Suppressor macrophage treated with lipopolysaccharide for 1 hour (primary cell): ENCODE measurements at places on chromosomes 13 and 19.

- DNase-seq: peak; percentile 52
Measured at GRCh38 chr13:77789376-77789775, 91.9 kb downstream of the SLAIN1 start.

DNA sequence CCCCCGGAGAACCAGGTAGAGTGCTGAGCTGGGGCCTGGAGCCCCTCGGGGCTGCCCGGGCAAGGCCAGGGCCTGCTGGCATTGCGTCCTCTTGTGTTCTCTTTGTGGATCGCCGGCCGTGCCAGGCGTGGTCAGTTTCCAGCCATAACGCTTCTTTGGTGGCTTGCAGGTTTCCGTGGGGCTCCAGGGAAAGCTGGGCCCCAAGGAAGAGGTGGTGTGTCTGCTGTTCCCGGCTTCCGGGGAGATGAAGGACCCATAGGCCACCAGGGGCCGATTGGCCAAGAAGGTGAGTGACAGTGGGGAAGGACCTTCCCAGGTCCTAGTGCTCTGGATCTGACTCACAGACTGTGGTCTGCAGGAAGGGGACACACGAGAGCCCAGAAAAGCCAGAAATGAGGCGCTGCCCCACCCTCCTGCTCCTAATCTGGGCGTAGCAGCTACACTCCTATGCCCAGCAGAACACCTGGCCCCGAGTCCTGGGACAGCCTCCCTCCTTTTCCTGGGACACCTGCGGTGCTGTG lies 57.5 kb downstream of the RAB20 start:
- no peak for DNase-seq

- DNase-seq: no peak
Measured at GRCh38 chr19:1268226-1269064, 687 bp upstream of the CIRBP start.

DNA sequence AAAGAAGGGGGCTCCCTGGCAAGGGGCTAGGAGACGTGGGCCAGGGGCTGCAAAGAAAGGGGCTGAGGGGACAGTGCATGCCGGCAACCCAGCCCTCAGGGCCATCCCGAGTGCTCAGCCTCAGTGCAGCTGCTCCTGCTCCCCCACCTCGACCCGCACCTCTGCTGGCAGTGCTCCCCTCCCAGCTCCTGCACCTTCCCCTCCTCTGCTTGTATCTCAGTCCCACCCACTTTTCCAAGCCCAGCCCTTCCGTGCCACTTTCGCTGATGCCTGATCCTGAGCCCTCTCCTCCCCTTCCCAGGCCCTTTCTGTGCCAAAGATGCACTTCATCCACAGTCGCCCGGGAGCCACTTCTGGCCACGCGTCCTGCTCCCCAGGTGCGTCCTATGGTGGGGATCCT lies 69.9 kb upstream of the KCTD15 start:
- DNase-seq: no peak

GRCh38 chr13:20987599-20987998 lies 73.8 kb downstream of the LATS2 start:
- no peak for DNase-seq

DNA sequence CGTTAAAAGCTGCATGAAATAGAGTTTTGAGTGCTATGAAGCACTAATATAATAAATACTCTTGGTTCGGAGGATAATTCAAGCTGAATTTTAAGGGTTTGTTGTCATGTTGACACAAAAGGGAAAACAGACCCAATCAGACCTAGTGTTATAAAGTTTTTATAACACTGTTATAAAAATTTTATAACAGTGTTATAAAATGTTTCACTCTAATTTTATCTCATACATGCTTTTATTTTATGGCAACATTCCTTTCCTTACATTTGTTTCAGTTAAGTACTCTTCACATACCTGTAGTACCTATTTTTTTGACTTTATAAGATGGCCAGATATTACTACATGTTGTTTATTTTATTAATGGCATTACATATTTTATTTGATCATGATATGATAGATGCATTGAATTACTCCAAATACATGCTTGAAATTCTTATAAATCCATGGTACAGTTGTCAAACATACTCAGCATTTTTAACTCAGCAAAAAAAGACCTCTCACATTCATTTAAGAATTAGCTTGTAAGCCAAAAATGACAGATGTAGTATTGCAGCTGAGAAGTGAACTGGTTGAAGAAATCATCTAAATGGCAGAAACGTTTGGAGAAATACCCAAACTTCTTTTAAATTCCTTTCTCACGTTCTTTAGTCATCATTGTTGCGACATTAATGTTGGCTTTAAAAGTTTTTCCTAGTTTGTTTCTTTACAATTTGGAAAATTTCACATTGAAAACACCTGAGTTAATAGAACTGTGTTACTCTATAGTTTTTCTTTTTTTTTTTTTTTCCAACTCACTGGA lies 104.5 kb downstream of the PIBF1 start:
- DNase-seq: no peak

GRCh38 chr13:94345374-94346195 lies 133.9 kb downstream of the DCT start:
- DNase-seq: no peak

DNA sequence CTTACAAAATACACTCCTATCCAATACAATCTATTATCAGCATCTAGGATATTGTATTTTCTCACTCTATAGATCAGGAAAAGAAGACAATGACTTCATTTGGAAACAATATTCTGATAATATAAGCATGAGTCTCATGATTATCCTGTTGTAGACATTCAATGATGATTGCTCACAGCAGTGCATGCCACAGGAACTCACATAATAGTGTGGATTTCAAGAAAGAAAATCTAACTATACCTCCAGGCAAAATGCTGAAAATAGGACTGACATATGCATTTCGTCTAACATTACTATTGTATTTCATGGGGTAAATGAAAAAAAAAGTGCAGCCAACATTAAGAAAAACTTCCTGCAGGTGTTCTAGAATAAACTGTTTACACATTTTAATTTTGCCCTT lies 122.6 kb downstream of the POSTN start:
- no peak for DNase-seq

DNA sequence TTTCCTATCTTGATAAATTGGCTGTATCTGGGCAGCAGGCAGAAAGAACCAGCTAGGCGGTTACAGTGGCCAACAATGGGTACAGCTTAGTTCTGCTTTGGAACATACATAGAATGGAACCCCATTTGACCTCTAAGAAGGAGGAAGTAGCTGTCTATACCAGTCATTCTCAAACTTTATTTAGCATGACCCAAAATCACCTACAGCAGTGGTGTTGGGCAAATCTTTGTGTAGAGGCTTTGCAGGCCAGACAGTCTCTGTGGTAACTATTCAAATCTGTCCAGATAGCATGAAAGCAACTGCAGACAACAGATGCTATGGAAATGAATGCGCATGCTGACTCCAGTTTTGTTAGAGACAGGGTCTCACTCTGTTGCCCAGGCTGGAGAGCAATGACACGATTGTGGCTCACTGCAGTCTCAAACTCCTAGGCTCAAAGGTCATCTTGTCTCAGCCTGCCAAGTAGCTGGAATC lies 12.0 kb upstream of the KCNC3 start:
- DNase-seq: peak; percentile 84

DNA sequence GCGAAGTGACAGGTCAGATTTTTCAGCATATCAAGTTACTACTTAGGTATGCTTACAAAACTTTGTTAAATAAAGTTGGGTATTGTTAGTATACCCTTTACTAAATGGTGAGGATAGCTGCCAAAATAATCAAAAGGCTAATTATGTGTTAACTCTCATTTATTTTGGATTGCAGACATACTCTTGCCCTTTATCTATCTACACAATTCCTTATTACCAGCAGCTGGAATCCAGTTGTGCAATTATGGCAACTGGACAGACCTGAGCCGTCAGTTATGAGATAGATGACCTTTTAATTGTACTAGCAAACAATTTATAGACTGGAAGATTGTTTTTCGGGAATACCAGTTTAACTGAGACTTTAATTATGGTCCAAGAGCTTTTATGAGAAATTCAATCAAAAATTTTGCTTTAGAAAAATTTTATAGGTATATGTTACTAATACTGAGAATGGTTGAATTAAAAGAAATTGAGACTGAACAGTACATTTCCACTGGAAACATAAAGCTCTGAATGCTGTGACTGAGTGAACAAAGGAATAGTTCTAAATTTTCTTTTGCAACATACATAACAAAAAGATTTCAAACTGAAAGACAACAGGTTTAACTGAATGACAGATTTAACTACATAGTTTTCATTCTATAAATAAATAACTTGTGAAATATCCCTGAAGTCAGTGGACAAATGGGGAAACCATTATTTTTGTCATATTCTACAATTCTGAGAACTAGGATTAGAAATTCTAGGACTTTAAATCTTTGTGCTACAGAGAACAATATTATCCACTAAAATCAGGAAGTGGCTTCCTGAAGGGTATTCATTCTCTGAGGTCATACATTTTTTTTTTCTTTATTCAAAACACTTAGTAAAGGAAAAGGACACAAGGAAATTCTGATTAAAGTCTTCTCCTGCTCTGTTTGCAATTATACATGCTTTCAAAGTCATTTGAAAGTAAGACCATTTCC lies 97.4 kb downstream of the ZC3H13 start:
- DNase-seq: peak; percentile 6

- no peak for DNase-seq
Measured at GRCh38 chr19:52217576-52217975, 27.7 kb downstream of the PPP2R1A start.

- peak; percentile 95 for DNase-seq
Measured at GRCh38 chr19:1087813-1088415, 7.3 kb downstream of the POLR2E start.

GRCh38 chr19:383922-384798 lies 24.8 kb downstream of the C2CD4C start:
- no peak for DNase-seq

GRCh38 chr13:110125157-110125556 lies 181.8 kb downstream of the COL4A1 start:
- DNase-seq: no peak

GRCh38 chr19:19347401-19348110 lies 26.9 kb downstream of the MAU2 start:
- DNase-seq: peak; percentile 54

DNA sequence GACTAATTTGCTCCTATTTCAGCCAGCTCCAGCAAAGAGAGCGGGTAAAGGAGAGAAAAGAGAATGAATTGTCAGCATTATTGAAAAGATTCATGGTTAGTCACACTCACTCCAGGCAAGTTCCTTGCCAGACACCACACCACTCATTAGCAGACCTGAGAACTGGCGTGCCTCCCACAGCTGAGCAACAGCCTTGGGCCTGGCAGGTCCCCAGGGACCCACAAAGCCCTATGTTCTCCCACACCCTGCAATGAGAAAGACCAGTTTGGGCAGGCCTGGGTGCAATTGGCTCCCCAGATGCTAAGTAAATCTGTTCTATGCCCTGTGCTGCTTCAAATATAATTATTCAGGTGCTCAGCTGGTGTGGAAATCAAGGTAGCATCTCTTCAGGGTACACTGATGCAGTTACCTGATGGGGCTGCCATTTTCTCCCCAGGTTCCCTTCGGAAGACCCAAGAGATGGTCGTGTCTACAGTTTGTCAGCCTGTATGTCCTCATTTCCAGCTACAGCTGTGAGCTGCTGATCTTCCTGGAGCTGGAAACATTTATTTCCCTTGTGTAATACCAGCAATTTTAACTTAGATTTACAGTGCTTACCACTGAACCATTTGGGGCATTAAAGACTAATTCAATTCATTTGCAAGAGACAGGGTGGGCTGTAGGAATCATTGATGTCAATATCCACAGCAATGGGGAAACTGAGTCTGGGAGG lies 405.0 kb downstream of the COG6 start:
- DNase-seq: no peak

- DNase-seq: peak; percentile 5
Measured at GRCh38 chr19:9848060-9848459, 12.9 kb downstream of the PIN1 start.
